ENCODE measurements at places on chromosomes 2 and 18. TPM values are rescaled to one million over a fixed set of nuclear protein-coding genes. Genes with fewer than 3 reads are reported as not detected.

TCF7L1 gene
- 17.1 TPM for total RNA-seq

- H3K27ac ChIP-seq: no peak overlapping the region
- no peak overlapping the region for H3K4me3 ChIP-seq
Observed at GRCh38 chr2:217090024-217090473, 230.2 kb upstream of the TNP1 start.

GRCh38 chr2:214796911-214797310, 12.6 kb downstream of the BARD1 start:
- H3K4me3 ChIP-seq: no peak overlapping the region
- H3K27ac ChIP-seq: no peak overlapping the region
- no peak for DNase-seq
- peaks cover 6% of the 10 kb centered on the region for H3K36me3 ChIP-seq

GRCh38 chr2:238027591-238028415, 33.0 kb upstream of the SCLY start:
- no peaks in the 10 kb centered on the region for H3K27me3 ChIP-seq
- no peak overlapping the region for H3K27ac ChIP-seq
- H3K36me3 ChIP-seq: peaks cover 66% of the 10 kb centered on the region
- DNase-seq: no peak
- no peak overlapping the region for H3K4me3 ChIP-seq
- no peaks in the 10 kb centered on the region for H3K4me1 ChIP-seq

DNA sequence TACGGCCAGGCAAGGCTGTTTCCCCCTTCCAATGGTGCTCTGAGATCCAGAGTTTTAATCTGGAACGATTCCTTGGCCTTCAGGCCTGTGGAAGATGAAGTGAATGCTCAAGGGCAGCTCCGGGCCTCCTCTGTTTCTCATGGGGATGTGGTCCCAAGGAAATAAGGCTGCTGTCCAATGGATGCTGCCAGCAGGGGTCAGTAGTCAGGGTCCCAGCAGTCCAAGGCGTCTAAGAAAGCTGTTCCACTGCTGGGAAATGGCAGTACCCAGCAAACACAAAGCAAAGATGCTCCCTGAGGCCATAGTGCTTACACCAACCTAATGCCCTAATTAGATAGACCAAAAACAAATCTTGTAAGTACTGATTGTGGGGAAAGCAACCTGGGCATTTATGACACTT, 12.5 kb downstream of the NMS start:
- no peaks in the 10 kb centered on the region for H3K4me1 ChIP-seq
- no peaks in the 10 kb centered on the region for H3K36me3 ChIP-seq
- H3K4me3 ChIP-seq: no peak overlapping the region
- no peak for DNase-seq
- H3K27ac ChIP-seq: no peak overlapping the region
- H3K27me3 ChIP-seq: no peaks in the 10 kb centered on the region

- H3K36me3 ChIP-seq: no peaks in the 10 kb centered on the region
- H3K27ac ChIP-seq: no peak overlapping the region
- H3K27me3 ChIP-seq: no peaks in the 10 kb centered on the region
- no peaks in the 10 kb centered on the region for H3K4me1 ChIP-seq
Observed at GRCh38 chr2:61967262-61967661, 61.8 kb downstream of the COMMD1 start.

Measured in lower lobe of right lung (tissue), 2 donors.